ENCODE measurements at places on chromosomes 4 and X. TPM values are rescaled to one million over a fixed set of nuclear protein-coding genes. Genes with fewer than 3 reads are reported as not detected.

The PAGE5 gene
- polyA plus RNA-seq, result not detected

The LRIT3 gene
- polyA plus RNA-seq, result not detected

The GATA1 gene
- polyA plus RNA-seq, result 0.65 TPM

The GTPBP6 gene
- polyA plus RNA-seq, result 49.7 TPM

DNA sequence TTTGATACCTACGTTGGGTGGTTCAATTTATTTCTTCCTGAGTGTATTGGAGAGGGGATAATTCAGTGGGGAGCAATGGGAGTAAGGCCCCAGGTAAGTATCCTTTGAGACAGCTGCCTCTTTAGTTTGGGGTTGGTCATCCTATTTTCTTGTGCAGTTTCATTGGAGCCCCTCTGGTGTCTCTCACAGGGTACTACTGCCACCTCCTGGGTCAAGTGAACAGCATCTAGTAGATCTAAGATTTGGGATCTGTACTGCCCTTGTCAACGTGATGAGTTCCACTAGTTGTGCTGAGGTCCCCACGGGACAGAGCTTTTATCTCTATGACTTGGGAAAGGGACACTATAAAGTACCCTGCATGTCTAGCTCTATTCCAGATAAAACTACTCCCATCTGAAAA is 80.6 kb downstream of the PBDC1 start:
- DNase-seq, result peak; percentile 28

DNA sequence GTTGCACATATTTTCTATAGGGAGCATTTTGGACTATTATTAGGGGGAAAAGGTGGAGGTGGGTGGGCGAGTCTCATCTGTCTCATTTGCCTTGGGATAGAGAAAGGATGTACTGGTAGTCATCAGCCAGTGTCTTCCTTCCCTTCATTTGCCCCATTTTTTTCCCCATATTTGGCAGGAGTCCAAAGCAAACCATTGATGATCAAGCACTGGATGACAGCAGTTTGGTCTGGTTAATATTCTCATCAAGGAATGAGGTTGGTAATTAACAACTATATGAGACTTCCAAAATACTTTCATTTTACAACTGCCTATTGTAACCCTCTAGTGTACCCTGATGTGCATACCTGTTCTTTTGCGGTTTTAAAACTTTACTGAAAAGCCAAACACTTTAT is 22.6 kb upstream of the IGFBP7 start:
- DNase-seq, result no peak

GRCh38 chr4:79297479-79297878 is 28.4 kb downstream of the NAA11 start:
- DNase-seq, result no peak

DNA sequence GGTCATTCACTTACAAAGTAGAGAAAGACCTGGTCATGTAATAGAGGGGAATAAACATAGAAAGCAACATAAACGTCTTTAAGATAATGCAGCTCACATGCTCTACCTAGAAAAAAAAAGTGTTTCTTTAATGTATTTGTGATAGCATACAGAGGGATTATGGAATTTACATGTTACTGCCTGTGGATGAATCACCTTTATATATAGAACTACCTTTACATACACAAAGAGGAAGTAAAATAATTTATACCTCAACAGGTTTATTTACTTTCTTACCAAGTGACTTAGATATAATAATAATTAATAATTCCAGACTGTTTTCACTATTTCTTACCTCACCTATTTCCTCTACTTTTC is 81.5 kb downstream of the PPP3CA start:
- DNase-seq, result no peak

- no peak for DNase-seq
Measured at GRCh38 chr4:43607827-43608461, 715.4 kb downstream of the GRXCR1 start.

GRCh38 chr4:151806511-151806927 is 45.7 kb upstream of the GATB start:
- DNase-seq, result no peak

- peak; percentile 7 for DNase-seq
Measured at GRCh38 chrX:108312957-108313356, 125.3 kb downstream of the COL4A6 start.

- DNase-seq, result no peak
Measured at GRCh38 chrX:148501386-148502066, 1.1 kb downstream of the AFF2 start.

DNA sequence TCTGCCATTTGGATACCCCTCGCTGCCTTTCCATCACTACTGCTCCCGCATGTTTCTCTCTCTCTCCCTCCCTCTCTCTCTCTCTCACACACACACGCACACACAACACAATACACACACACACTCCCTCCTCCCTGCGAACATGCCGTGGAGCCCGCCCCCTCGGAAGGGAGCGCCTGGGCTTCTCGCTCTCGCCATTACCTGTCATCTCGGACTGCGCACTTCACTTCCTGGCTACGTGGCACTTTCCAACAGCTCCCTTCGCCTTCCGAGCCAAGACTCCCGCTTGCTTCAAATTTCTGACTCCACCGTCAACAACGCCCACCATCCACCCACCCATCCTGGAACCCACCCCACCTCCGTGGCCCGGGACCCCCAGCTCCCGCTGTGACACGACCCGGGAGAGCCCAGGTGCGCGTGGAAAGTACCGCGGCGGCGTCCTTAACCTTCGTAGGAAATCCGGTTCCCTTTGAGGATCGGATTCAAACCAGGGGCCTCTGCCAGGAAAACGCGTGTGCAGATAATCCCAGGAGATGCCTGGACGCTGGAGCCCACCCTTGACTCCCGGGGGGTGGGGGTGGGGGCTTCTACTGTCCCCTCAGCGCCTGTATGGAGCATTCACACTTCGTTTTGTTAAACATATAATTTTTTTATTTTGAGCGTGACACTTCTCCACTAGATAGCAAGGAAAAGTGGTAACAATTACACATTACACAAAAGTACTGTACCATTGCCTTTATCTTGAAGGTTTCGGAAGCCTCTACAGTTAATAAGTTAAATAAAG is 12.5 kb downstream of the ARX start:
- no peak for DNase-seq

DNA sequence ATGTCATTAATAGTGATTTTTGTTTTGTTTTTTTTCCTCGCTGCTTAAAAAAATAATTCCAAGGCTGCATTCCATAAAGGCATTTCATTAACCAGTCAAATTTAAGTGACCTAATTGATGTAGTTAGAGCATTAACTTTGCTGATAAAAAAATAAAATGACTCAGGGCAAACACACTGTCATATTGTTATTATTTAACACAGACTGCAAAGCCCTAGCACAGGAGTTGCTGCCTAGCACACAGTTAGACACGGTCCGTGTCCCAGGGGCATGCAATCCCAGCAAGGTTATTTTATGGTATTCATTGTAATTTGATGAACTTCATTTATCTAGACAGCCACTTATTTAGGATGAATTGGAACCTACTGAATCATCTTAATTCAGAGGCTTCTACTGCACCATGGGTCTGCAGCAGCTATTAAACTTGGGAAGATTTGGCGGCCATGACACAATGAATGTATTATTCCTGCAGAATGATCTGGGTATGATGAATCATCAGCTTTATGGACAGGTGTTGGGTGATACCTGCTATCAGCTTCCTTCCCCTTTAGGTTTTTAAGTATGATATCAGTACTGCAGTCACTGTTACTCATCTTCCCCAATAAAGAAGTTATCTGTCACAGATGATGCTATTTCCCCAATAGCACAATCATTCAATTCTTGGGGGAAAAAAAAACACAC is 182.7 kb downstream of the PPARGC1A start:
- no peak for DNase-seq

GRCh38 chr4:99458911-99459447 is 23.8 kb upstream of the ADH7 start:
- DNase-seq, result no peak

GRCh38 chrX:154600759-154601374 is 15.9 kb downstream of the CTAG1A start:
- DNase-seq, result no peak

GRCh38 chr4:76208005-76208765 is 5.4 kb downstream of the SCARB2 start:
- DNase-seq, result peak; percentile 76
